ENCODE measurements at places on chromosomes 3 and 15.

GRCh38 chr15:89359471-89360293 lies 25.1 kb upstream of the POLG start:
- DNase-seq, result no peak

GRCh38 chr3:172643506-172644179 lies 67.2 kb downstream of the NCEH1 start:
- no peak for DNase-seq

DNA sequence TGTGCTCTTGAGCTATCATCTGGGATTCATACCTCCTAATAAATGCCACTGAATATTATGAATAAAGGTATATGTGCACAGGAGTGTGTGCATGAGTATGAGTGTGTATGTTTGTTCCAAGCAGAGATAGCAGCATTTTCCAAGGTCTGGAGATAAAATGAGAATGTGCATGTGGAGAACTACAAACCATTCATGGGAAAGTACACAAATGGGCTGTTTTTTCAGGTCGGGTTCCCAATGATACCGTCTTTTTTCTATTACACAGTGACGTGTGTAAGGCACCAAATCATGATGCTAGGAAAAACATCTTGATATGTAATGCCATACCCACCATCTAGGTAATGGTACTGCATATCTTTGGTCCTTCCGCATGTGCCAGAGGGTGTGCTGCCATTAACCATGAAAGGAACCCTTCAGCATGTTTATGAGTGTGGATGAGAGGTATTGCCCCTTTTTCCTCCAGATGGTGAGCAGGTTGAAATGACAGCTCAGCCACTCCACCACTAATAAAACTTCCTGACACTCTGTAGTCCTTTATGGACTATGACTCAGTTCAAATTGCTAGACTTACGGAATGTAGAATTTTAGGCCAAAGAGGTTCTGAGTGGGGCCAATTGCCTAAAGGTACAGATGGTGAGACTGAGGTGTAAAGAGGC lies 36.4 kb upstream of the COPB2 start:
- DNase-seq, result no peak

GRCh38 chr15:89186803-89187202 lies 34.6 kb downstream of the RLBP1 start:
- DNase-seq, result no peak

DNA sequence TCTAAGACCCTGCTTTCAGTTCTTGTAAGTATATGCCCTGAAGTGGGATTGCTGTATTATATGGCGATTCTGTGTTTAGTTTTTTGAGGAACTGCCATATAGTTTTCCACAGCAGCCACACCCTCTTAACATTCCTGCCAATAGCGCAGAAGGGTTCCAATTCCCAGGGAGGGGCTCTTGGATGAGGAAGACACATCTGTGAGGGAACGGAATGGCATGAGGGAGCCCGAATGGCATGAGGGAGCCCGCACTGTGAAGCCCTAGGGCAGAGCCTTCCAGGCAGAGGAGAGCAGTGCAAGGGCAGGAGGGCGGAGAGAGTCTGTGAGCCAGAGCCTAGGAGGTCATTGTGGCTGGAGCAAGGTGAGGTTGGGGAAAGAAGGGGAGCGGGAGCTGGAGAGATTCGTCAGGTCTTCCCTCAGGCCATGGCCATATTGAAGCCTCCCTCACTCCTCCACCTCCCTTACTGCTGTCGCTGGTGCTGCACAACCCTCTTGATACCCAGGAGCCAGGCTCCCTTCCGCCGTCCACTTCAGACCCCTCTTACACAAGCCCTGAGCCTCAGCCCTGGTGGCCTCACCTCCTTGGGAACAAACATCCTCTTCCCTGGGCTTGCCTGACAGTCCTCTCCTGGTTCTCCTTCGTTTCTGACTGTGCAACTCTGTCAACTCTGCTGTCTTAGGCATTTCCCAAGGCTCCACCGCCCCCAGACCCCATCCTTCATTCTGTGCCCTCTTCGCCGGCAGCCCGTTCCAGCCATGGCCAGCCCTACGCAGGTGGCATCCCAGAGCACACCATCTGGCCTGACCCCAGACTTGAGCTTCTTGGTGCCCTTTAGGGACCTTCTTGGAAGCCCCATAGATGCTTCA lies 51.4 kb downstream of the FGD5 start:
- no peak for DNase-seq

GRCh38 chr15:75597667-75598341 lies 18.7 kb upstream of the PTPN9 start:
- DNase-seq, result no peak

DNA sequence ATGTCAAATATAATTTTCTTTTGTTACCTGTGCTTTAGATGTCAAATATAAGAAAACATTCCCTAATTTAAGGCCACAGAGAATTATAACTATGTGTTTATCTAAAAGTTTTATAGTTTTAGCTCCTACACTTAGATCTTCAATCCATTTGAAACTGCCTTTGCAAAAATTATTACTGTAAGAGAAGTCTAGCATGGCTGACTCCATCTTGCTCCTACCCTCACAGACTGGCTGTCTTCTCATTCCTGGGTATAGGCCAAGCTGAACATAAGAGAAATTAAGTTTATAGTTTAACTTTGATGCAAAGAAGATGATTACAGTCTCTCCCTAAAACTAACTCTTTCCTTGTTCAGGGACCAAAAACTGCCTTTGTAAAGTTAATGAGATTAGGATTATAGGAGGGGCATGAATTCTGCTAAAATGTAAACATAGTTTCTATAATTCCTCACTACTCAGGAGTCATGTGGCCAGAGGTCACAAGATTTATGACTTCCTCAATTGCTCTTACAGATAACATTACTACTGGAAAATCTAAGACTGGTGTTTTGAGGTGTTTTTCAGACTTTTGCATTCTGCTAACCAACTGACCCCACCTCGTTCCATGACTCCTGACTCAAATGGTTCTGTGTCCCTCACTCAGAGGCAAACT lies 184.0 kb downstream of the BCHE start:
- DNase-seq, result no peak

- DNase-seq, result no peak
Observed at GRCh38 chr3:48002787-48003186, 13.4 kb downstream of the MAP4 start.

DNA sequence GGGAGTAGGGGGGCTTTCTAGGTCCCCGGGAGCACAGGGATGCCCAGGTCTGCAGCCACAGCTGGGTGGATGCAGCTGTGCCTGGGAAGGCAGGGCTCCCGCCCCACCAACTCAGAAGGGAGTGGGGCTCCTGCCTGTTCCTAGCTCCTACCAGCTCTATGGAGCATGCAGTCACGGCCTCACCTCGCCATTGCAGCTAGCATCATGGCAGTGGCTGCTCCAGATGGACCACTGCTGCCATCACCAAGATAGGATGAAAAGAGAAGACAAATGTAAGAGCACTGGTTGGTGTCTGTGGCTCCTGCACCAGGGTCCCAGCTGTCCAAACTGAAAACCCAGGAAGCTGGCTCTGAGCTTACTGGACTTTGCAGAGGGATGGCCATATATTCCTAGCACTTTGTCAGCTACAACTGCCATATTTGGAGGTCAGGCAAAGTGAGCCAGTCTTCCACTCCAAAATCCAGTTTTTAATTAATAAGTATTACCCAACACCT lies 3.0 kb upstream of the LIMD1 start:
- no peak for DNase-seq

GRCh38 chr3:77055841-77056341 lies 16.0 kb downstream of the ROBO2 start:
- DNase-seq, result no peak

DNA sequence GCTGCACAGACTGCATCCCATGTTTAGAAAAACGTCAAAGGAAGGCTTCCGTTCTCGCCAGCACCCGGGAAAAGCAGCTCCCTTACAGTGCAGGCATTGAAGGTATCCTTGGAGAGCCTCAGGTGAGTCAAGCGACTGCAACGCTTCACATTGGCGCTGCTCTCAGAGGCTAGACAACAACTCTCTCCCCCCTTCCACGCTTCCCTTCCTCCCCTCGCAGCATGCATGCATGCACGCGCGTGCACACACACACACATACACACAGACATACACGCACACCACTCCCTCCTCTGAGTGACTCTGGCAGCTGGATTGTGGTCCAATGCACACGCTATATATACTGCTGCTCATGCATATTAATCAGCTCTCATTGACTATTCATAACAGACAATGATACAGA lies 191.1 kb downstream of the PDZRN3 start:
- DNase-seq, result no peak

DNA sequence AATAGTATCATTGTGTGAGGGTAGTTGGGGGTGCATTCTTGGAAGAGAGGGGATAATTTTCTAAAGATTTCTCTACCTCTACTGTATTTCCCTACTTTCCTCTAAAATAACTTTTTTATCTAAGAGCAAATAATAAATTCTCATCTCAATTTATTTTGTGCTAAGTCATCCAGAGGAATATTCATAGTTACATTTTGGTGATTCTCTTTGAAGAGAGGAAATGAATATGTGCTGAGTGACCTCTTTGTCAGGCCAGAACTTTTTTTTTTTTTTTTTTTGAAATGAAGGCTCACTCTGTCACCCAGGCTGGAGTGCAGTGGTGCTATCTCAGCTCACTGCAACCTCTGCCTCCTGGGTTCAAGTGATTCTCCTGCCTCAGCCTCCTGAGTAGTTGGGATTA lies 15.1 kb upstream of the CCDC80 start:
- no peak for DNase-seq
